ENCODE measurements at places on chromosomes 5 and 9.

GRCh38 chr5:19258686-19259085, 729.3 kb downstream of the CDH18 start:
- DNase-seq = no peak

- DNase-seq = no peak
Measured at GRCh38 chr9:98787766-98788335, 8.5 kb downstream of the ANKS6 start.

- no peak for DNase-seq
Measured at GRCh38 chr9:130040984-130041647, 1.9 kb downstream of the FNBP1 start.

DNA sequence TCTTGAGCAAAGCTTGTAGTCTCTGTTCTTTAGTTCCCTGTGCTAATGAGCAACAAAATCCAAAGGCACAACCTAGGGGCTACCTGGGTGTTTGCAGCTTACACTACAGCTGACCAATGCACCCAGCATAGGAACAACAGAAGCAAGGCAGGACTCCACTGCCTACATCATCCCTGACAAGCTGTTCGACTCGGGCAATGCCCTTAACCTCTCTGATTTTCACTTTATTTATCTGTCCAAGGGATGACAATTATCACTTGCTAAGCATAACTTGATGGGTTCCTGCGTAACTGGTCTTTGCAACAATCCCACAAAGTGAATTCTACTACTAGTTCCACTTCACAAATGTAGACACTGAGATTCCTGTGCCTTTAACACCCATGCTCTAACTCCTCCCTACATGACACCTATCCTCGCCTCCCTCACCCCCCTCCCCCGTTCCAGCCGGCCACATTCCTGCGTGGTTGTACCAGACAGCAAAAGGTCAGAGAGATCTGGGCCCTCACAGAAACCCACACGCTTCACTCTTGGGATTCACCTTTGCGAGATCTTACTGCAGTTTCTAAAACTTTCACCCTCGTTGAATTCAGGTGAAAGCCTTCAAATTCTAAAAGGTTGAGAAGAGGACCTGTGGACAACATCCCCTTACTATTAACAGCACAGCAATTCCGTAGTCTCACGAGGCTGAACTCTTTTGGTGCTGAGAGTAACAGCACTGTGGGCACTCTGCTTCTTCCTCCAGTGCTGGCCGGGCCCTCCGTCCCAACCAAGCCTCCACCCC, 995 bp downstream of the IPPK start:
- DNase-seq = peak; percentile 60

DNA sequence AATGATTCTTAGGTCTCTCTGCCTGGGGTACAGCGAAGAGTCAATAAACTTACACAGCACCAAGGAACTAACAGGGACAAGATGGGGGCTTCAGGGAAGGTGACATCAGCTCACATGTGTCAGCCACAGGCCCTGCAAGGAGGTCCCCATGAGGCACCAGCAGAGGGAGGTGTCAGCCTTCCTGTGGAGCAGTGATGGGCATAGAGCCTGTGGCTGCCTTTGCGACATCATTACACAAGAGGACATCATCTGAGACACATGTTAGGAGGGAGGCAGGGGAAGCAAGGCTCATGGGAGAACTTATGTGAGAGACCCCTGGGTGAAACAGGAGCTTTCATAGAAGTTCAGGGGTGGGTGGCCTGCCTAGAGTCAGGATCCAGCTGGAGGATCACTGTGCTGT, 389.6 kb downstream of the SEMA5A start:
- no peak for DNase-seq

DNA sequence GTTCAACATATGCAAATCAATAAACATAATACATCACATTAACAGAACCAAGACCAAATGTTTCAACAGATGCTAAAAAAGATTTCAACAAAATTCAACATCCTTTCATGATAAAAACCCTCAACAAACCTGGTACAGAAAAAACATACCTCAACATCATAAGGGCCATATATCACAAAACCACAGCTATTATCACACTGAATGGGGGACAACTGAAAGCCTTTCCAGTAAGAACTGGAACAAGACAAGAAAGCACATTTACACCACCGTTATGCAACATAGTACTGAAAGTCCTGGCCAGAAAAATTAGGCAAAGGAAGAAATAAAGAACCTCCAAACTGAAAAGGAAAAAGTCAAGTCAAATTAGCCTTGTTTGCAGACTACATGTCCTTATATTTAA, 93.6 kb downstream of the DTWD2 start:
- DNase-seq = no peak

GRCh38 chr5:149617760-149618306, 36.5 kb downstream of the ARHGEF37 start:
- DNase-seq = no peak

DNA sequence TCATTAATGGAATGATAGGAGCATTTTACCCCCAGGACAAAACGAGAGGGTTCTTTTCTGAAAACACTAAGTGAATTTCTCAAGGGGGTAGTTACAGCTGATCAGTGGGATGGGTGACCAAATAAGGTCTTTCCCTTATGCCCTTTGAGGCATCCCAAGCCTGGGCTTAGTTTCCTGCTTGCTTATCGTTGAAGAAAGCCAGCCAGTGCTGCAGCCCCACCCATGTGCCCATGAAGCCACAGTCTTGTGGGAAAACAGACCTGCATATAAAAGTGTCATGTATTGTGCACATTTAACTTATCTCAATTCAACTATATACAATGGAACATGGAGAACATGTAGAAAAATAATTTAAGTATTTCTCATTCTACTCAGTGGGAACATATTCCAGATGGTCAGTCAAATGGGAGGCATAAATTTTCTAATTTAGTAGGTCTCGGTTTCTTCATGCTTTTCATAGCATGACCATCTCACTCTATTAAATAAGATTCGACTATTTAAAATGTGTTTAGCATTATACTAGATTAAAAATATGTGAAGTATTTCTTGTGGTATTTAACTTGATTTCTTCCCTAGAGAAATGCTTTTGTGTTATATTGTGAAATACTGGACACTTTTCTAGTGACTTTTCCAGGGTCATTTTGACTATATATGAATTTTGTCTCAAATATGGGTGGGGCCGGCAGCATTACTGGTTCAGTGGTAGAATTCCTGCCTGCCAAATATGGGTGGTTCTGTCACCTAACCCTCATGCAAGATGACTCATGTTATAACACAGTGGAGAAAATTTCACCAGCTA, 189.7 kb upstream of the SGCD start:
- DNase-seq = no peak

- no peak for DNase-seq
Measured at GRCh38 chr9:18575686-18576085, 101.7 kb downstream of the ADAMTSL1 start.

DNA sequence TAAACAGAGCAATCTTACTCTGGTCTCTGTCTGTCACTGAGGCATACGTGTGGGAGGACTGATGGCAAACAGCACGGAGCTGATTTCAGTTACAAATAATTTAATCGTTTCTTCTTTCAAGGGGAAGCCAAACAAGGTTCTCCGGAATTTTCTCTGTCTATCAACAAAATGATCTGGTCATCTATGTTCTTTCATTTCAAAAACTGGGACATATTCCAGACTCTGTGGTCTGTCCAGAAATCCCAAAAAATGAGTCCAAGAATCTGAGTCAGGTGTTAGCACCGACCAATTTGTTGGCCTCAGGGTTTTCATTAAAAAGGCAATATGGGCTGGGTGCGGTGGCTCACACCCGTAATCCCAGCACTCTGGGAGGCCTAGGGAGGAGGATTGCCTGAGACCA, 69.9 kb upstream of the ZNF608 start:
- DNase-seq = no peak

GRCh38 chr5:88691945-88692868, 190.8 kb downstream of the MEF2C start:
- DNase-seq = no peak

- no peak for DNase-seq
Measured at GRCh38 chr5:17196697-17197096, 20.7 kb upstream of the BASP1 start.

DNA sequence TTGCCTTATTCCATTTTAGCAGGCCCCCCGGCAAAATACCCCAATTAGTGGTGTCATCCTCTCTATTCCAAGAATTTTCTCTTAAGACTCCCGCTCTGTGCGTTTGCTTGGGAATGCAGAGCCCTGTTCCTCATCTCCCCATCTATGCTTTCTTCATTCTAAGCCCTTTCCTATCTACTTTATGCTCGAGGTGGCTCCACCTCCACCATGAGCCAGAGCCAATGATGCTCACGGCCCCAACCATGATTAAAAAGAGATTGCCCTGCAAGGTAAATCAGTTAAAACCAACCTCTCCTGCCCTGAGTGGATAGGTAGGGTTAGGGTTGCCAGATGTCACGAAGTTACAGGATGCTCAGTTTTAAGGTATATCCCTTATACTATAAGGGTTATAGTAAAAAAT, 677 bp upstream of the TXNDC15 start:
- DNase-seq = no peak

GRCh38 chr5:14417276-14417730, 164.3 kb upstream of the OTULINL start:
- DNase-seq = no peak

- no peak for DNase-seq
Measured at GRCh38 chr5:167821151-167821550, 470.3 kb upstream of the WWC1 start.

DNA sequence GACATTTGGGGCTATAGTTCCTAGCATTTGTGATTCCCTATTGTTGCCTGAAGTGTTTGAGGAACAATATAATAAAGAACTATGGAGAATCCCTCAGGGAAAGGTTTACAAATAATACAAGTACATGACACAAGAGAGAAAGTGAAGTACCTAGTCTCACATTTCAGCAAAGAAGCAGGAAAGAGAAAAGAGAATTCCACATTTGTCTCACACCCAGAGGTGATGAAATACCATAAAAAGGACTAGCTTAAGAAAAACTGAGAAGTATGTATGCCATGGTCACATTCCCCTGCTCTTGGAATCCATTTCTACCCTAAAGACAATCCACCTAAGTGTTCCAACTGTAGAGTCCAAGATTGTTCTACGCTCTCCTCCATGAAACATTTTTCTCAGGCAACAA, 79.0 kb upstream of the TARS1 start:
- no peak for DNase-seq

DNA sequence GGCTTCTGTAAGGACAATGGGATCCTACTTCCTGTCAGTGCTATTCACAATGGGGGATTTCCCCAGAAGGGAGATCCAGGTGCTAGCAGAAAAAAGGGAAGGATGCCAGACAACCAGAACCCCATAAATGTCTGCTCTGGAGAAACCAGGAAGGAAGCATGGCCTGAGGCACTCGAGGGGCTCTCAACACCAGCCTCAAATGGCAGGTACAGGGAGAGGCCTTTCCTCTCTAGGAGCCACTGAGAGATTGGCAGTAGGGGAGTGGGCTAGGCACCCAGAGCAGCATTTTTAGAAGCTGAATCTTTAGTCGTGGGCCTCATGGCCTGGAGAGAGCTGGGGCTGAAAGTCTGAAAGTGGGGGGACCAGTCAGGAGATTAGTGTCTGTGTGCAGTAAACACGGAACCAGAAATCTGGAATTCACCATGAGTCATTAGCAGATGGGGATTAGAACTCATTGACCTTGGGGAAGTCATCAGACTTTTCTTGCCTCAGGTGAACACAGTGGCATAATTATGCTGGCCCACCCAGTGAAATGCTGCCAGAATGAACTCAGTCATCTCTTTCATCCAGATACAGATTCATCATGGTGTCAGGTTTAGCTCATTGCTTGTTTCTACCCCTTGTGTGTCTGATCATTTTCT, 28.3 kb downstream of the ARHGEF28 start:
- DNase-seq = no peak

DNA sequence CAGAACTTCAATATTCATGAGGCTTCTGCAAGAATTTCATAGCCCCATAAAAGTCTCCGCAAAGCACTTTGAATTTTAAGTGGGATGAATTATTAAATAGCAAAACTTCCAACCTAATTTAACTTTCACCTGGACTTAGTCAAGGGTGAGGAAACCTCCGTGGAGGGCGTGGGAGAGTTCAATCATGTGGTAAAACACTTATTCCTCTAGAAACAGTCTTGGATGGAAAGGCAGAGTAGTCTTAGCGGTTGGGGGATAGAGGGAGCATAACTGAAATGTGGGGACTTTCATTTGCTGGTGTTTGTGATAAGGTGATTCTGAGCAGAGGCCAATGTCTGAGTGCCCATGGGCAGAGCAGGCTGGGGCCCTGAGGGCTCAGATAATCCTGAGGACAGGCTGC, 241.9 kb downstream of the IRX1 start:
- DNase-seq = no peak

GRCh38 chr9:77839459-77840140, 191.5 kb upstream of the GNA14 start:
- no peak for DNase-seq

GRCh38 chr5:34998058-34998789, 49.5 kb downstream of the AGXT2 start:
- DNase-seq = no peak

- peak; percentile 29 for DNase-seq
Measured at GRCh38 chr9:36728651-36729520, 156.2 kb downstream of the MELK start.

- DNase-seq = no peak
Measured at GRCh38 chr9:107422189-107423185, 67.1 kb downstream of the KLF4 start.

DNA sequence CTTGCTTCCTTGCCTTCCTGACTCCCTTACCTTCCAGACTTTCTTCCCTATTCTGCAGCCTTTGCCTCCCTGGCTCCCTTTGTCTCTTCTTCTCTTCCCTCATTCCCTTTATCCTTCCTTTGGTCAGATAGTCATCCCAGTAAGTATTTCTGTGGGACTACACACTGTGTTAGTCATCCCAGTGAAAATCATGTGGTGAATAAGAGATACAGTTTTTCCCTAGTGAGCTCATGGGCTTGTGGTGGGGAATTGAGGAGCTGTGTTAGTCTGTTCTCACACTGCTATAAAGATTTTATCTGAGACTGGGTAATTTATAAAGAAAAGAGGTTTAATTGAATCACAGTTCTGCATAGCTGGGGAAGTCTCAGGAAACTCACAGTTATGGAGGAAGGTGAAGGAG, 109.8 kb upstream of the EDIL3 start:
- no peak for DNase-seq

- no peak for DNase-seq
Measured at GRCh38 chr5:82244854-82245635, 33.1 kb downstream of the RPS23 start.

DNA sequence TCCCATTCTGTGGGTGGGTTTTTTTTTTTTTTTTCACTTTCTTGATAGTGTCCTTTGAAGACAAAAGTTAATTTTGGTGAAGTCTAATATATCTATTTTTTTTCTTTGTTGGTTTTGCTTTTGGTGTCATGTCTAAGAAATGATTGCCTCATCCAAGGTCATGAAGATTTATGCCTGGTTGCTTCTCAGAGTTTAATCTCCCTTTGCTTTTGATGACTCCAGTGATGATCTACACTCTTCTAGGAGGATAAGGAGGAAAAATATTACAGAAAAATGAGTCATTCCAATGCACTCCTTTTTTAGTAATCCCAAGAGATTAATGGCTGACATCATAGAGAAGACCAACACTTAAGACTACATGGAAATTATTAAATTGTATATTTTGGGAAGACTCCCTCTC, 79.7 kb upstream of the ICE1 start:
- no peak for DNase-seq

Measured in CD8-positive, alpha-beta memory T cell (primary cell).